ENCODE measurements at places on chromosomes 2 and 18.
A peak's percentile ranks its signal among the peaks of the same experiment; 100 is the strongest.

DNA sequence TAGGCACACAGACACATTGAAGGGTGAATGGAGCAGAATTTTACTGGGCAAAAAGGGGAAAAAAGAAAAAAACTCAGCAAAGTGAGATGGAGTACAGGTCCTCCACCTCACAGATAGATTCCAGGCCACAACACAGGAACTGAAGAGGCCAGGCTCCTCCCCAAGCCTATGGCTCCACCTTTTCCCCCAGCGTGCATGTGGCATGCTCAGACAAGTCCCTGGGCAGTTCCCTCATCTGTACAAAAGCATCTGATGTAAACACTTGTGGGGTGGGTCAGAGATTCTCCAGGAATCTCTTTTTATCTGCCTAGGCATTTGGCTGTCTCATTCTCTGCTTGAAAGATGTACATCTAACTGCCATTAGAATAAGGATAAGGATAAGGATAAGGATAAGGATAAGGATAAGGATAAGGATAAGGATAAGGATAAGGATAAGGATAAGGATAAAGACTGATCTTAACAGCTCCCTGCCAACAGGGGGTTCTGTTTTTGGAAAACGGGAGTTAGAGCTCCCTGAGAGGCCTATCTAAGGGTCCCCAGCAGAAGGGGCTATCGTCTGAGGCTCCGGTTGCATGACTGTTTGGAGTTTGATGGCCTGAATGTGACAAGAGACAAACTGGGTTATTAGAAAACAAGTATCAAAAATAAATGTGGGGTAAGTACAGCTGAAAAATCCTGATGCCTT lies 17.2 kb upstream of the ASXL3 start:
- peak; percentile 25 for DNase-seq

DNA sequence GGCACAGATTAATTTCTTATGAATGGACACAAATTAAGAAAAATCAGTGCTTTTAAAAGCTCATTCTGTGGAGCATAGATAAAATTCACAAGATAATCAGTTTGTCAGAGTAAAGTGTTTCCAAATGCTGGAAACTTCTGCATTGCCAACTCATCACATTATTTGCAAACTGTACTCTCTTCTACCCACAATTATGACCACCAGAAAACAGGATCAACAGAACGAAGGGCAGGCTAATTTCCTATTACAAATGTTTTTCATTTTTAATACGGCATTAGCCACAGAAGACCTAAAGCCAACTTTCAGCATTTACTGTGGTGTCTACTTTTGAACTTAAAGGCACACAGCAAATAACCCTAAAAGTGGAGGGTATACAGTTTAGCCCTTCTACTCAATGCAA lies 6.0 kb downstream of the IRS1 start:
- DNase-seq, result no peak

DNA sequence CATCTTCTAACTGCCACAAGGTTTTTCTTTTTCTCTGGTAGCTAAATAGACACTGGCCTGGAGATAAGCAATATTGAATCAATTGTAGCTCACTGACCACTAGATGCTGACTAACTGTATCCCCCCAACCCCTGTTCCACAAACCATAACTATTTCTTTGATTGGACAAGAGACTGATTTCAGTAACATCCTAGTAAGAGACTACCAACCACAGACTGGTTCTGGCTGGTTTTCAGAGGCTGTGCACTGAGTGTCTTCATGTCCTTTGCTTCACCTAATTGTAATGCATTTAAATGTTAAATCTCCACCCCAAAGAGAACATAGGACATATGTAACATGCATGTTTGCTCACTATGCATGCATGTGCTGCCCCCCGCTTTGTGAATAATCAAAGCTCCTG lies 3.2 kb upstream of the AAK1 start:
- no peak for DNase-seq

- DNase-seq, result no peak
Observed at GRCh38 chr2:194819367-194819766, 837.7 kb upstream of the SLC39A10 start.

DNA sequence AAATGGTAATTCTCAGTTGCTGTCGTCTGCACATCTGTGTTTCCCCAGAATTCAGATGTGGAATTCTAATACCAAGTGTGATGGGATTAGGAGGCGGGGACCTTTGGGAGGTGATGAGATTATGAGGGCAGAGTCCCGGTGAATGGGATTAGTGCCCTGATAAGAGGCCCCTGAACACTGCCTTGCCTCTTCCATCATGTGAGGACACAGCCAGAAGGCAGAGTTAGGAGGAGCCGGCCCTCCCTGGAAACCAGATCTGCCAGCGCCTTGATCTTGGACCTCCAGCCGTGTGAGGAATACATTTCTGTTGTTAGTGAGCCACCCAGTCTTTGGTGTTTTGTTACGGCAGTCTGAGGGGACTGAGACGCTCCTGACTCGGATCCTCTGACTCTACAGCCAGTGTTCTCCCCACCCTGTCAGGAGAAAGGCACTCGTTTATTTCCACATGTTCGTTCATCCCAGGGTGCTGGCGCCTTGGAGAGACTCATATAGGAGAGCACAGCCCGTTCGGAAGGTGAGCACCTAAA lies 395.0 kb downstream of the ZNF516 start:
- peak; percentile 7 for DNase-seq

DNA sequence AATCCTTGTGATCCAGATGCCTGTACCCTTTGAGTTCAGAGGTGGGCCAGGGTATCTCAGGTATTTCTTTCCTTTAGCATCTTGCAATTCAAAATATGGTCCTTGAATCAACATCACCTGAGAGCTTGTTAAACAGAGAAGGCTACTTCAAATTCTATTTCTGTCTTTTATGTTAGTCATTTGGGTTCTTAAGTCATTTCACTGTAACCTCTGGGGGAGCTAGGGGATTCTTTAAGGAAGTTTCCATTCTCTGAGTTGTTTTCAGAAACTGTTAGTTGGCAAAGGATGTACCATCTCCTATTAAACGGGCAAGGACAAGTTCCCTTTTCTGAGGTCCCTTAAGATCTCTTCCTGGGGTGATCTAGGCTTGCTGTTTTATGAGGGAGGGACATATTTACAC lies 16.6 kb downstream of the CFLAR start:
- no peak for DNase-seq

DNA sequence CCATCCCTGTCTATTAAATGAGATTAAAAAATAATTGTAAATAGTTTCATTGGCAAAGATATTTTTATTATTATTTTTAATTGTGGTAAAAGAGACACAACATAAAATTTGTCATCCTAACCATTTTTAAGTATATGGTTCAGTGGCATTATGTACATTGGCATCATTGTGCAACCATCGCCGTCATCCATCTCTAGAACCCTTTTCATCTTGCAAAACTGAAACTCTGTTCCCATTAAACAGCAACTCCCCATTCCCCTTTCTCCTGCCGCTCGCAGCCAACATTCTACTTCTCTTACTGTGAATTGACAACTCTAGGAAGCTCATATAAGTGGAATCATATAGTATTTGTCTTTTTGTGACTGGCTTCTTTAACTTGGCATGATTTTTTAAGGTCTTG lies 25.3 kb downstream of the LAMA3 start:
- DNase-seq, result no peak

DNA sequence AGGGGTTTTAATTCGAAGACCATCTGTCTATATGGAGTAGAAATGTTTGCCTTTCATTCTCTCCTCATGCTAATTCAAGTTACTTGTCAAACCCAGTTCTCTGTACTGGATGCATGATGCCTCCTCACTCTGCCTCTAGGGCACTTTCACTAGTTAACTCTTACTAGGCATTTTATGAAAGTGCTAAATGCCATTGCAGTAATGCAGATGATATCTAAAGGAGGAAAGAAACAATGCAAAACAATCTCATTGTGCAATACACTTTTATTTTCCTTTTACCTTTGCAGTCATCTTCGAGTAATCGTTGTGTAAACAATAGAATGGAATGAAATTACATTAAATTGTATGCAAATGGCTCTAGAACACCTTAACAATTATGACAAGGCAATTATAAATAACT lies 293.6 kb downstream of the STK39 start:
- DNase-seq, result no peak

GRCh38 chr2:188024811-188025210 lies 266.9 kb upstream of the GULP1 start:
- DNase-seq, result no peak

- no peak for DNase-seq
Observed at GRCh38 chr2:237438080-237438940, 24.3 kb upstream of the COL6A3 start.

GRCh38 chr2:224405841-224406370 lies 4.0 kb upstream of the FAM124B start:
- no peak for DNase-seq

- DNase-seq, result no peak
Observed at GRCh38 chr2:224849264-224849663, 133.1 kb upstream of the CCDC195 start.

DNA sequence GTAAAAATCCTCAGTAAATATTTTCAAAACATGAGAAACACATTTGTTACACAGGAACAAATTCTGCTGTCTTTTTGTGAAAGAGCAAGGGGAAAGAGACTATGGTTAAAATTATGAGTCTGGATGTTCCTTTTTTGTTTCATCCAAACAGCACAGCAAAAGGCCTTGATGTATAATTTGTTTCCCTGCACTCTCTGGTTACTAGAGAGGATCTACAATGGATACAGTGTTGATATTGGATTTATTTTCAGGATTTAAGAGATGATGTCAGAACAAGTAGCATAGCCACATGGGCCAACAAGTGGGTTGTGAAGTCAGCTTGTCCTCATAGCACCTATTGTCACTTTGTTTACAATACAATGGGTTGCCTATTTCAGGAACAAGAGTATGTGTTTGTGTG lies 11.3 kb upstream of the ERBB4 start:
- DNase-seq, result no peak

DNA sequence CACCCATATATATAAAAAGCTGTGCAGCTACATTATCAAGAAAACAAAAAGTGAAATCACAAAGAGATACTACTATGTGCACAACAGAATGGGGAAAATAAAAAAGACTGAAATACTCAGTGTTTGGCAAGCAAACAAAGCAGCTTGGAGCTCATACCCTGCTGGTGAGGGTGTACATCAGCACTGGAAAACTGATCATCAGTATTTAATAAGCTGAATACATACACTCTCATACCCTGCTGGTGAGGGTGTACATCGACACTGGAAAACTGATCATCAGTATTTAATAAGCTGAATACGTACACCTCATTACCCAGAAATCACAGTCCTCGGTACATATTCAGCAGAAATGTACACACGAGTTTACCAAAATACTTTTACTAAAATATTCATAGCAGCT lies 220.8 kb downstream of the SPP2 start:
- DNase-seq, result no peak

DNA sequence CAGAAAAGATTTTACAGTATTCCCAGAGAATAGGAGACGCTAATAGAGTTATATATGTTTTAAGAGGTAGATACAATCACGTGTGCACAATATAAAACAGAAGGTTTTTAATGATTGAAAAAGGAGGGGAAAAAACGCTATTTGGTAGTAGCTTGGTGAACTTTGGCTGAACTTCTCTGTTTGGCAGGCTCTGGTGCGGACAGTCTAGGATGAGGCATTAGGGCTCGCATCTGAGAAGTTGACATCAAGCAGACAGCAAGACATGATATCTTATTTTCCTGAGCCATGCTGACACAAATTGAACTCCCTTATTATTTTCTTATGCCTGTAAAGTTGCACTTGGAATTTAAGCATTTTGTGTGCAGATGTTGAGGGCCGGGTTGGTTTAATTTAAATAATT lies 176.6 kb downstream of the EN1 start:
- DNase-seq, result peak; percentile 2

DNA sequence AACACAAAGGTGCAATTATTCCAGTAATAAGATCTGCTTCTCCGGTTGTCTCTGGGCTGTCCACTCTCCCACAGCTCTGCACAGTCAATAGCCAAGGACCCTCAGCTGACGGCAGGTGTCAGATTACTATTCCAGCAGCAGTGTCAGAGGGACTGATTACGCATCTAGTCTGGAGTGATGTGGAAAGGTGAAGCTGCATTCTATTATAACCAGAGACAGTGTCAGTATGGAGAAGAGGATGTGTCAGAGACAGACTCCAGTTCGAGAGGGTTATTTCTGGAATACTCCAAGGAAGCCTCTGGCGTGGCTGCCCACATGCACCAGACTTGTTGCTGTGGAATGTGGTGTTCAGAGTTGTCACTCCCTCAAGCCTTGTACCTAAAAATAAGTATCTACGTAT lies 163.6 kb upstream of the TMEM200C start:
- peak; percentile 23 for DNase-seq

DNA sequence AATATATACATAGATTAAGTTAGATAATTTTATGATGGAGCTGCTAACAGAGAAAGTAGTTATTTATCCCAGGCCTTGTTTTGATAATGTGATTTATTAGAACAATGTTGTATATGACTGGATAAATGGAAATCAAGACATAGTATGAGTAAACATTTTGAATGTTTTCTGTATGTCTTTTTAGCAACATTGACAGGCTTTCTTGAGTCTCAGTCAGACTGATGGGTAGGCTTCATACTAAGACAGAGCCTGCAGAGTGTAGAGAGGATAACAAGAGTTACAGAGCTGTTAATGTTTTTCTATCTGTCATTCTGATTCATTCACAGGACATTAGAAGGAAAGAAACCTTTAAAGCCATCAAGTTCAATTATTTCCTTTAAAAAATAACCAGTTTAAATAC lies 478.5 kb downstream of the LRP1B start:
- DNase-seq, result no peak

DNA sequence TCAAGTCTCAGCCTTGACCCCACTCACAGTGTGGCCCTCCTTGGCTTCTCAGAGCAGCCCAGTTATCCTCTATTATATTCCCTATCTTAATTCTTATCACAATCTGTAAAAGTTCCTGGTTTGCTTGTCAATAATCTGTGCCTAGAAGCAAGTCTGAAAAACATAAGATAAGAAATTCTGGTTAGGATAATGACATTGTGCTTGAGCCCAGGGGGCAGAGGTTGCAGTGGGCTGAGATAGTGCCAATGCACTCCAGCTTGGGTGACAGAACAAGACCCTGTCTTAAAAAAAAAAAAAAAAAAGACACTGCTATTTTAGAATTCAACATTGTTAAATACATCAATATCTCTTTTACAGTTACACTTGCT lies 63.9 kb downstream of the TMEM131 start:
- DNase-seq, result no peak

DNA sequence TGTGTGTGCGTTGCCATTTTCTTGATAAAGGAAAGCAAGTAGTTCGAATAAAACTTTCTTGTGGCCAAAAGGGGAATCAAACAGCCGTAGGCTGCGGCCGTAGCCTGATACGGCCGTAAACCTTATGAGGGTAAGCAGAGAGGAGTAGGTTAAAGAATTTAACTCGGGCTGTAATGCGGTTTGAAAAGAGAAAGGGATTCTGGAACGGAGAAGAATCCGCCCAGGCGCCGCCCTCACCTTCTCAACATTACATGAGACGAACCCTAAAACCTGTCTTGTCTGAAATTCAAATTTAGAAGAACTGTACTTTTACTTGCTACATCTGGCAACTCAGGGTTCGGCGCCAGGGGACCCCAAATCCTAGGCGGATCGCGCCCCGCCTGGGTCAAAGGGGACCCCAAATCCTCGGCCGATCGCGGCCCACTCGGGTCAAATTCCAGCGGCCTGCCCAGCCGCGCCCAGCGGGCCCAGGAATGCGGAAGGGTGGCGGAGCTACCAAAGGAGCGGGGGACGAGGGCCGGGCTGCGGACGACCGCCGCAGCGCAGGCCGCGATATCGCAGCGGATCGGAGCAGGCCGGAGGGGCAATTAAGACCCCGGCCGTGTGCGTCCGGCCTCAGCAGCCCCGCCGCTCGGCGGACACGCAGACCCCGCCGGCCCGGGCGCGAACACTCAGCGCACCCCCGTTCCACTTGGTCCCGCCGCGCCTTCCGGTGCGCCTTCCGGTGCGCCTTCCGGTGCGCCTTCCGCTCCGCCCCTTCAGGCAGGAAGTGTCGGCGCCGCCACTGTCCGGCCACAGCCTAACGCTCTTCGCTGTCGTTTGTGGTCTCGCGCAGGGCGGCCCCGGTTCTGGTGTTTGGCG lies at the start of gene MYL12B:
TSS of gene MYL12B (plus strand) at position 761 of the 861 bp plus-strand sequence. CDS start 10,766 bp downstream, outside the sequence.
- DNase-seq, result peak; percentile 76
